SK-N-SH (cell line): ENCODE measurements at places on chromosomes 3 and 15. TPM values are rescaled to one million over a fixed set of nuclear protein-coding genes. Genes with fewer than 3 reads are reported as not detected.
A peak's percentile ranks its signal among the peaks of the same experiment; 100 is the strongest.

DNA sequence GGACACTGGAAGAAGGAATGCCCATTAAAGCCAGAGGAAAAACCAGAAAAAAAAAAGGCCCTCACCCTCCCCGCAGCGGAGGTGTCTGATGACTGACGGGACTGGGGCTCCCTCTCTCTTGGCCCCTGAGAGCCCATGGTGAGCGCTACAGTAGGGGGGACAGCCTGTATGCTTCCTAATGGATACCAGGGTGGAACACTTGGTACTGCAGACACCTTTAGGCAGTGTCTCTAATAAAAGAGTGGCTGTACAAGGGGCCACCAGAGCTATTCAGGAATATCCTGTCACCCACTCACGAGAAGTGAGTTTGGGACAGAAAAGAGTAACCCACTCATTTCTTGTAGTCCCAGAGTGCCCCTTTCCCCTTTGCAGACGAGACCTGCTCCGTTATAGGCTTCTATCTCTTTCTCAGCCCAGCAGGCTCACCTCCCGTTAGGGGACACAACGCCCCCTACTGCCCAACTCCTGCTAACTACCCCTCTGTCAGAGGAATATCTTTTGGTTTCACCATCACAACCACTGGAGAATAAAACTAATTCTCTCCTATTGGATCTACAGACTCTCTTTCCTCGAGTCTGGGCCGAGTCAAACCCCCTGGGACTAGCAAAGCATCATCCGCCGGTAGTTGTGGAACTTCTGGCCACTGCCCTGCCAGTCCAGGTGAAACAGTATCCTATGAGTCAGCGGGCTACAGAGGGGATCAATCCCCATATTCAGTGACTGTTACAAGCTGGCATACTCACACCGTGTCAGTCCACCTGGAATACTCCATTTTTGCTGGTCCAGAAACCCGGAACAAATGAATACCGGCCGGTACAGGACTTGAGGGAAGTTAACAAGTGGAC lies 40.8 kb downstream of the ZBTB11 start:
- DNase-seq: peak; percentile 56
- no peaks in the 10 kb centered on the region for H3K36me3 ChIP-seq

Gene CACNA2D3
- polyA plus RNA-seq: 0.15 and 0.36 TPM in 2 replicates

- no peaks in the 10 kb centered on the region for H3K36me3 ChIP-seq
- peak overlapping the region; percentile 54 for H3K4me3 ChIP-seq
- H3K27me3 ChIP-seq: peaks cover 90% of the 10 kb centered on the region
- H3K4me1 ChIP-seq: no peaks in the 10 kb centered on the region
- DNase-seq: peak; percentile 86
Observed at GRCh38 chr15:96356494-96357455, 26.3 kb downstream of the NR2F2 start.

DNA sequence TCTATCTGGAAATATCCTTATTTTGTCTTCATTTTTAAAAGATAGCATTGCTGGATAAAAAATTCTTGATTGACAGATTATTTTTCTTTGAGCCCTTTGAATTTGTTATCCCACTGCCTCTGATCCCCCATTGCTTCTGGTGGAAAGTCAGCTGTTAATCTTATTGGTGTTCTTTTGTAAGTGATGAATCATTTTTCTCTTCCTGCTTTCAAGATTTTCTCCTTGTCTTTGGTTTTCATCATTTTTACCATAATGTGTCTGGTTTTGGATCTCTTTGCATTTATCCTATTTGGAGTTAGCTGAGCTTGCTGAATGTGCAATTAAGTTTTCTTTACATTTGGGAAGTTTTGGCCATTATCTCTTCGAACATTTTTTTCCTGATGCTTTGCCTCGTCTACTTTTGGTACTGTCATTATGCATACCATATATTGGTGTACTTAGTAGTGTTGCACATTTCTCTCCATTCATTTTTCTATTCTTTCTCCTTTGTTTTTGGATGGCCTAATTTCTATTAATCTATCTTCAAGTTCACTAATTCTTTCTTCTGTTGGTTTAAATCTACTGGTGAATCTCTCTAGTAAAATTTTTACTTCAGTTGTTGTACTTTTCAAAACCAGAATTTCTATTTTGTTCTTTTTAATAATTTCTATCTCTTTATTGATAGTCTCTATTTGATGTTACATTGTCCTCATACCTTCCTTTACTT lies 440.0 kb upstream of the PROK2 start:
- no peak overlapping the region for H3K27ac ChIP-seq
- H3K4me1 ChIP-seq: no peaks in the 10 kb centered on the region; the same call in 1 of the 2 replicates
- H3K36me3 ChIP-seq: no peaks in the 10 kb centered on the region
- peak; percentile 34 for DNase-seq
- no peaks in the 10 kb centered on the region for H3K27me3 ChIP-seq
- H3K4me3 ChIP-seq: no peak overlapping the region

GRCh38 chr3:136075218-136075808 lies 109.8 kb downstream of the PPP2R3A start:
- peaks cover 10% of the 10 kb centered on the region for H3K4me1 ChIP-seq
- H3K27ac ChIP-seq: peak overlapping the region; percentile 66
- H3K4me3 ChIP-seq: no peak overlapping the region

Gene PPP2R3A
- 3.9 and 4.9 TPM in 2 replicates for polyA plus RNA-seq

DNA sequence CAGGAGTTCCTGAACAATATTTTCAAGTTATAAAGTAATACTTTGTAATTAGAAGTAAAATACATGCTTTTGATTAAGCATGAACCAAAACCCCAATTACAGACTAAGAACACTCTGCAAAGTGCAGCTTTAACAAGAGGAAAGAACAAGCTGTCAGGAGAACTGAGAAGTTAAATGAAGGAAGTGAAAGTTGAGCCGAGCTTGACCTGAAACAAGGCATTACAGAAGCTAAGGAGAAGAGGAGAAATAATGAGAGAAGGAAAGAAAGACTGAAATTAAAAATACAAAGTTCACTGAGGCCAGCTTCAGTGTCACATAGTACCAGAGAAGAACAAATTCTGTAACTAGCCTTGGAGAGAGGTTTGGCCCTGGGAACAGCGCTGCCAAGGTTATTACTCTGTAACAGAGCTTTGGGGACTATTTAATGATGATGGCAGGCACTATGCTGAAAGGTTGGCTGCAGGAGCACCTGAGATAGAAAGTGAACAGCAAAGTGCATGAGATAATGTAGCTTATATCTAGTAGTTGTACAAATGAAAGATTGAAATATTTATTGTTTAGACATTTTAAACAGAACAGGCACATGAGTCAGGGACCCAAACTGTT lies 241.9 kb upstream of the PEX5L start:
- H3K27me3 ChIP-seq: no peaks in the 10 kb centered on the region
- no peak overlapping the region for H3K27ac ChIP-seq

GRCh38 chr15:62026487-62027262 lies 33.6 kb downstream of the VPS13C start:
- peaks cover 37% of the 10 kb centered on the region for H3K36me3 ChIP-seq
- peaks cover 4% of the 10 kb centered on the region; the same call in 1 of the 2 replicates for H3K4me1 ChIP-seq
- no peaks in the 10 kb centered on the region for H3K27me3 ChIP-seq
- no peak for DNase-seq

DNA sequence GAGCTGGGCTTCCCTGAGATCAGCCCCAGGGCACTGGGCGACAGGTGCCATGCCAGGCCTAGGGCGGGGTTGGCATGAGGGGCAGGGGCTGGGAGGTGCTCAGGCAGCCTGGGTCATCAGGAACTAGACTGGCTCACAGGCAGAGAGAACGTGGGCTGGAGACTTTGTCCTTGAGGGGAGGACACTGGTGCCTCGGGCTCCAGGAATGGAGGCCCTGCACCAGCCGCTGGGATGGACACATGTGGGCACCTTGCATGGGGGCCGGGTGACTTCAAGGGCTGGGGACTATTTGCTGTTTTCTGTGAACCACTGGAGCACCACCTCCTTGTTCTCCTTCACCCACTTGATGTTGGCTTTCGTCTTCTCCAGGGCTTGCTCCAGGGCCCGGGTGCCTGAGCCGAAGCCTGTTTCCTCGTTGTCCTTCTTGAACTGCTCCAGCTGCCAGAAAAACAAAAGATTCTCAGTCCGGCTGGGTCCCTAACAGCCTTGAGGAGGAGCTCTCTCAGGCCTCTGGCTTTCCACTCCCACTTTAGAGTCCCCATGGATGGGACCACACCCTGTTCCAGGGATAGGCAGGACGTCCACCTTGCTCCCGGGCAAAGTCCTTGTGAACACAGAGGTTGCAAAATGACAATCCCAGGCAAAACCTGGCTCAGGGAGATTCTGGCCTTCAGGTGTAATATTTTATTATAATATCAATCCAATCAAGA lies 9.1 kb downstream of the MESP2 start:
- no peak overlapping the region for H3K27ac ChIP-seq
- no peaks in the 10 kb centered on the region for H3K27me3 ChIP-seq
- H3K4me3 ChIP-seq: no peak overlapping the region
- H3K4me1 ChIP-seq: no peaks in the 10 kb centered on the region; the same call in 1 of the 2 replicates

GRCh38 chr3:24510030-24510648 lies 15.5 kb upstream of the THRB start:
- H3K4me3 ChIP-seq: no peak overlapping the region
- no peak for DNase-seq
- H3K27ac ChIP-seq: no peak overlapping the region
- H3K4me1 ChIP-seq: no peaks in the 10 kb centered on the region; the same call in none of the 2 replicates
- no peaks in the 10 kb centered on the region for H3K27me3 ChIP-seq

DNA sequence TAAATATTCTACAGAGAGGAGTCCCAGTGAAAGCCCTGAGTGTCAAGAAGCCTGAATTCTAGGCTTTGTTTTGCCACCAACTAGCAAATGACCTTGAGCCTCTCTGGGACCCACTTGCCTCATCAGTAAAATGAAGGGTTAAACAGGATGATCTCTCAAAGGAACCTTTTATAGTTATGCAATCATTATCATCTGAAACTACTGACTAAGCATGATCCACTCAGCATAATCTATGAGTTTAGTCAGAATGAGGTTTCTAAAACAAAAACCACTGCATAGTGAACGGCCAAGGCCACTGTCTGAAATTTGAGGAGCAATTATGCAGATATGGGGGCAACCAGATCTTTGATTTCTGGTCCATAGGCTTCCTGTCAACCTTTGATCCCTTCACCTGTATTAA lies 319.0 kb downstream of the MECOM start:
- H3K27me3 ChIP-seq: no peaks in the 10 kb centered on the region
- H3K27ac ChIP-seq: no peak overlapping the region
- DNase-seq: no peak

- H3K36me3 ChIP-seq: no peaks in the 10 kb centered on the region
- H3K4me3 ChIP-seq: no peak overlapping the region
- H3K27ac ChIP-seq: no peak overlapping the region
- H3K4me1 ChIP-seq: peaks cover 7% of the 10 kb centered on the region; the same call in 1 of the 2 replicates
- DNase-seq: no peak
Observed at GRCh38 chr3:179113903-179114302, 34.3 kb upstream of the PIK3CA start.

Gene CAPN3
- polyA plus RNA-seq: 1.8 and 1.9 TPM in 2 replicates

DNA sequence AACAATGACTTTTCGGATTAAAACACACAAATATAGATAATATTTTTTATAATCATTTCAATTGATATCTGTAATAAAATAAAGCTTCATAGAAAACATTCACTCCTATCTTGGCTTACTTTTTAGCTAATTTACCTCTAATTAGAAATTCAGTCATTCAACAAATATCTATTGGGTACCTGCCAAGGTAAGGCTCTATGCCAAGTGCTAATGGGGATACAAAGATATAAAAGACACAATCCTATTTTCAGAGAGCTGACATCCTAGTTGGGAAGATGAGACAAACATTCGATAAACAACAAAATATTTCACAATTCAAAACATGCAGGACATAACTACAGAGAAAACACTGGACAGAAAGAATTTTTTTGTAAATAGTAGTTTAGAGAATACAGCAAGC lies 63.3 kb downstream of the ULK4 start:
- DNase-seq: no peak
- peaks cover 7% of the 10 kb centered on the region for H3K4me1 ChIP-seq
- no peaks in the 10 kb centered on the region for H3K27me3 ChIP-seq
- no peak overlapping the region for H3K27ac ChIP-seq
- H3K4me3 ChIP-seq: no peak overlapping the region

DNA sequence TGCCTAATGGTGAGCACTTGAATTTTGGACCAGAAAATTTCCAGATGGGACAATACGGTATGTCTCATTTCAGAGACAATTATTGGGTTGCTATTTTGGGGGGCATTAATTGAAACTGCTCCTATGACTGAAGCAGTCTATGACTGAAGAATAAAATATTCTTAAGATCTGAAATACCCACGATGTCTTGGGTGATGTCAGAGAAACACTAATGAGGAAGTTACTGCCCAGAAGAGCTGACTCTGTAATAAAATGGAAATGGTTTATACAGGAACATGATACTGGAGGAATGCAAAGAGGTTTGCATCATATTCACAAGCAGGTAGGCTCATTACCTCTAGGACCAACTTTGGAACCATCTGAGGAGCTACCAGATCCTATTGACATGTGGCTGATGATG lies 68.7 kb downstream of the IL12A start:
- H3K27ac ChIP-seq: no peak overlapping the region
- H3K36me3 ChIP-seq: no peaks in the 10 kb centered on the region
- no peak for DNase-seq
- H3K4me1 ChIP-seq: peaks cover 5% of the 10 kb centered on the region; the same call in 1 of the 2 replicates
- no peak overlapping the region for H3K4me3 ChIP-seq

GRCh38 chr3:136070334-136070733 lies 104.8 kb downstream of the PPP2R3A start:
- peak overlapping the region; percentile 39; the same call in 1 of the 2 replicates for H3K27ac ChIP-seq
- H3K4me1 ChIP-seq: peaks cover 14% of the 10 kb centered on the region
- no peaks in the 10 kb centered on the region for H3K36me3 ChIP-seq
- DNase-seq: no peak
- no peaks in the 10 kb centered on the region for H3K27me3 ChIP-seq

Gene SPATA12
- 0.24 and 0.33 TPM in 2 replicates for polyA plus RNA-seq

Gene KBTBD13
- not detected in 2 replicates for polyA plus RNA-seq

Gene BNC1
- polyA plus RNA-seq: not detected in 2 replicates
